Esophagus squamous epithelium (tissue), 5 donors: ENCODE measurements at places on chromosomes 6 and 20.

GRCh38 chr6:108902382-108902792 lies 54.2 kb downstream of the ARMC2 start:
- DNase-seq, result no peak

DNA sequence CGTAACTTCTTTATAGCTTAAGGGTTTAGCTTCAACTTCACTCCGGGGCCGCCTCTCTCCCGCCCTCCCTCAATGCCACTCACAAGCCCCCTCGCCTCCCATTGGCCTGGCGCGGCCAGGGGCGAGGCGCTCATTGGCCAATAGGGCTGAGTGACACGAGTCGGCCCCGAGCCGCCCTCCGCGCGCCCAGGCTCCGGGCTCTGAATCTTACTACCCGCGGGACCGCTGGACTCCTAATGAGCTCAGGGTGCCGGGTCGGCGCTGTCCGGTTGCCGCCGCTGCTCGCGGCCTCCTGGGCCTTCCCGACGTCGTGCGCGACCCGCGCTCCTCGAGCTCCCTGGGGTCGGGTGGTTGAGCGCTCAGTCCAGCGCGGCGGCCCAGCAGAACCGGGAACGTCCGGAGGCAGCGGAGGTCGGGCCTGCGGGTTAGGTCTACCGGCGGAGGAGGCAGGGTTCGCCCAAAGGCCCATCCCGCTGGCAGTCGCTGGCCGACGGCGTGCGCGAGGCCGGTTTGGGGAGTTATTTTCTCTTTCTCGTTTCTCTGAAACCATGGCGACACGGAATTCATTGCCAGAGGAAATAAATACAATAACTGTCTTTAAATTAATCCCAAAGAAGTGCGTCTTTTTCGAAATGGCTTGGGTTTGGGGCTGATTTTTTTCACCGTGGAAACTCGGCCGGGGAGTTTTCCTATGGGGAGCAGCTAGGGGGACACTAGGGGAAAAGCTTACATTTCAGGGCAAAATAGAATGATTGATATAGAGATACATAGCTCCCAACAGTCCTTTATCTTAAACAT lies at the start of gene SIM1:
TSS of gene SIM1 (minus strand) at position 19 of the 798 bp plus-strand sequence. CDS start 1,453 bp downstream, outside the sequence.
- DNase-seq, result no peak

GRCh38 chr6:113172531-113172966 lies 684.6 kb upstream of the MARCKS start:
- no peak for DNase-seq

GRCh38 chr6:21856844-21857243 lies 263.3 kb downstream of the SOX4 start:
- DNase-seq, result no peak

GRCh38 chr6:155782739-155783459 lies 327.3 kb upstream of the NOX3 start:
- DNase-seq, result no peak

- DNase-seq, result no peak
These were observed 8.9 kb downstream of the PNISR start for GRCh38 chr6:99416226-99416625.

DNA sequence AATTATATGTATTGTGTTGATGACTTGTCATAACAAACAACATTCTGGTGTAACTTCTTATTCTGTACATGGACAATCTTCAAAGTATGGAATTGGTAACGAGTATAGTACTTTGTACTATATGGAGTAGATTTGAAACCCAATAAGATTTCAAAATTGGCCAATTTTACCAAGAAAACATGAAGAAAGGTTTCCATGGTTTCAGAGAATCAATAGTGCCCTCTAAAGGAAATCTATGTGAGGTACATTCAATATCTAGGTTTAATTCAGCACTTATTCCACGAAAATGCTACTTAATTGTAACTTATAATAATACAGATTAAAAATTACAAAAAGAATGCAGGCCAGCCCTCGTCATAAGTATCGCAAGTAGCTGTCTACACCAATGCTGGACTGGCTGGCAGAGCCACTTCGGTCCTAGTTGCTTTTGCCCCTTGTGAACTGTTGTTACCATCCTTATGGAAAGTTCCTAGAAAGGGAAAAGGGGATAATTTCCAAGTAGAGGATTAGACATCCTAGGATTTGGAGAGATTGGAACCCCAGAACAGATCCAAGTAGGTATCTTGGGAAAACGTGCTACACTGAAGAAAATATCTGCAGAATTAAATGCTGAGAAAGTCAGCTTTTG lies 70.9 kb downstream of the LCA5 start:
- DNase-seq, result no peak

DNA sequence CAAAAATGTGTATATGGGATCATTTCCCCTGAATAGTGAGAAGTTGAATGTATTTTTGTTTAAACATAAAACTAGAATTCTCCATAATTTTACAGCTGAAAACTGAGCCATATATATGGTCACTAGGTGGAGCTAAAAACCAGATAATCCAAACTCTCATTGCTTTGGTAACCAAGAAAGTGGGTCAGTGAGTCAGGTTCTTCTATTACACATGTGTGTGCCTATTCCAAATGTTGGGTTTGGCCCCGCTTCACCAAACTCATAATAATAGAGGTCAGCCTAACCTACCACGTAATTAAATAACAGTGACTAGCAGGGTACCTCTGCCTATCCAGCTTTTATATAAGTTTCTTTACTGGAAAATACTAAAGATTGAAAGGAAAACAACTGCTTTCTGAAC lies 19.3 kb upstream of the RNGTT start:
- no peak for DNase-seq

- DNase-seq, result no peak
These were observed 121.3 kb downstream of the BMP7 start for GRCh38 chr20:57145089-57145631.

- no peak for DNase-seq
These were observed 265.4 kb downstream of the THBS2 start for GRCh38 chr6:168988280-168988679.

- no peak for DNase-seq
These were observed 63.0 kb upstream of the NCOA3 start for GRCh38 chr20:47438464-47439381.

- DNase-seq, result no peak
These were observed 15.1 kb downstream of the BRD2 start for GRCh38 chr6:32983493-32983848.

DNA sequence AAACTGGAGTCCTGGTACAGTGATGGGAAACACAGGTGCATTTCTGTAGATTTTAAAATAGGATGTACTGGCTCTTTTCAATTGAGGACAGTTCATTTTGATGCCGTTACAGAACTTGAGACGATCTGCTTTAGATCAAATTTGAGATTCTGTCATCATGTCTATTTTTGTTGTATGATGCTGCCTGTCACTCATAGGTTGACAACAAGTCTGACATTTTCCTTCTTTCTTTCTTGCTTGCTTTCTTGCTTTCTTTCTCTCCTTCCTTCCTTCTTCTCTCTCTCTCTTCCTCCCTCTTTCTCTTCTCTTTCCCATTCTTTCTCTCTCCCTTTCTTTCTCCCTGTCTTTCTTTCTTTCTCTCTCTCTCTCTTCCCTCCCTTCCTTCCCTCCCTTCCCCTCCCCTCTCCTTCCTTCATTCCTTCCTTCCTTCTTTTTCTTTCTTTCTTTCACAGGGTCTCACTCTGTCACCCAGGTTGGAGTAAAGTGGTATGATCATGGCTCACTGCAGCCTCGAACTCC lies 152.6 kb upstream of the SGK1 start:
- DNase-seq, result no peak

DNA sequence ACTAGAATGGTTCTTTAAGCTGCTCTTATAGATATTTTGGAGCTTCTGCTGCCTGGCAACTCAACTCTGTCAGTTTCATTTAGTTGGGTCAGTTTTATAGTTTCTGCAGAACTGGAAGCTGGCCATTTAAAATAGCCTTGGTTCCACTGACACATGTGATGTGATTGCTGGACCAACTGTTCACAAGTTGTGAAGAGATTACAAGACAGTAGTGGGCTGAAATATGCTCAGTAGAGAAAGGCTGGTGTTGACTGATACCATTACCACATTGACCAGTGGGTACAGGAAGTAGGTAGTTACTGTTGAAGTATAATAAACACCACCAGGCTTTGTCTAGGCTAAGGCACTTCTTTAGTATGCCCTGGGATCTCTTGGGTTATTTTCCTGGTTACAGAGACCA lies 39.0 kb downstream of the BCKDHB start:
- DNase-seq, result no peak

GRCh38 chr20:20188647-20189046 lies 136.3 kb downstream of the CFAP61 start:
- DNase-seq, result no peak

GRCh38 chr6:93721386-93722048 lies 302.2 kb upstream of the EPHA7 start:
- no peak for DNase-seq

DNA sequence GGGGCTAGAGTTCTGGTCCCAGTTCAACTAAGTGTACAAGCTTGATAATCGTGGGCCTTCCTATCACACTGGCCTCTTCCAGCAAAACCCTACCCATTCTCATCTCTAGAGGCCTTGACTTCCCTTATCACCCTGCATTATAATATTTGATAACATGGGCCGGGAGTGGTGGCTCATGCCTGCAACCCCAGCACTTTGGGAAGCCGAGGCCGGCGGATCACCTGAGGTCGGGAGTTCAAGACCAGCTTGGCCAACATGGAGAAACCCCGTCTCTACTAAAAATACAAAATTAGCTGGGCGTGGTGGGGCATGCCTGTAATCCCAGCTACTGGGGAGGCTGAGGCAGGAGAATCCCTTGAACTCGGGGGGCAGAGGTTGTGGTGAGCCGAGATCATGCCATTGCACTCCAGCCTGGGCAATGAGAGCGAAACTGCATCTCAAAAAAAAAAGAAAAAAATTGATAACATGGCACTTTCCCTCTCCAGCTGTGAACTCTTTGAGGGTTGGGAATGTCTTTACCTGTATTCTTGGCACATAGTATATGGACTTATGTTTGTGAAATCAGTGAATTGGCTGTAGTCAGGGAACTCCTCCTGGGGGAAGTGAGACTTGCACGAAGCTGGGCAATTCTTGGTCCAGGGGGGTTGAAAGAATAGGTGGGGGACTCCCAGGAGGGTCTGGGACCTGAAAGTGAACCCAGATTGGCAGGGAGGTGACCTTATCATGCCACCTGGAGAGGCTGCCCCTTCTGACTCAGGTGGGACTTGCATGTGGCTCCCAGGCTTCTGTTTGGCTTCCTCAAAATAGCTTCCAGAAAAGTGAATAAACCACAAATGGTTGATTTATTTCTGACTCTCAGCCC lies 915 bp upstream of the C6orf47 start:
- DNase-seq, result no peak

DNA sequence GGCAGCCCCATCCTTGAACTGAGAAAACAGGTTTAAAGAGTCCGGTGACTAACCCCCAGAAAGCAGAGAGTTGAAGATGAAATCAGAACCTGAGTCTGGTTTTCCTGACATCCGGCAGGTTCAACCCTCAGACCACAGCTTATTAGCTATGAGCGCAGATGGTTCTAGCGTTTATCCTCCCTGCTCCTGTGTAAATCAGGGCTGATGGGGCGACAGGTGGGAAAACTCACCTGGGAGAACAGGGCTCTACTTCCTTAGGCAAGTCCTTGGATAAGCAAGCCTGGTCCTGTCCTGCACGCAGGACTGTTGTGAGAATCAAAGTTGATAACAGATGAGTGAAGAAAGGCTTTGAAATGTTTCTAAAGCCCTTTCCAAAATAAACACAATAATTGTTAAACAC lies 31.4 kb downstream of the GHRH start:
- no peak for DNase-seq

DNA sequence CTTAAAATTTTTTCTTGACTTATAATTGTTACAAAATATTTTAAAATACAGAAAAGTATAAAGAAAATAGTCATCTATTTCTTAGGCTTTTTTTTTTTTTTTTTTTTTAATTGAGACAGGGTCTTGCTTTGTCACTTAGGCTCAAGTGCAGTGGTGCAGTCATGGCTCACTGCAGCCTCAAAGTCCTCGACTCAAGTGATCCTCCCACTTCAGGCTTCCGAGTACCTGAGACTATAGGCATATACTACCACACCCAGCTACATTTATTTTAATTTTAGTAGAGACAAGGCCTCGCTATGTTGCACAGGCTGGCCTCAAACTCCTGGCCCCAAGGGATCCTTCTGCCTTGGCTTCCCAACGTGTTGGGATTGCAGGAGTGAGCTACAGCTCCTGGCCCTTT lies 5.3 kb upstream of the ACAT2 start:
- no peak for DNase-seq

DNA sequence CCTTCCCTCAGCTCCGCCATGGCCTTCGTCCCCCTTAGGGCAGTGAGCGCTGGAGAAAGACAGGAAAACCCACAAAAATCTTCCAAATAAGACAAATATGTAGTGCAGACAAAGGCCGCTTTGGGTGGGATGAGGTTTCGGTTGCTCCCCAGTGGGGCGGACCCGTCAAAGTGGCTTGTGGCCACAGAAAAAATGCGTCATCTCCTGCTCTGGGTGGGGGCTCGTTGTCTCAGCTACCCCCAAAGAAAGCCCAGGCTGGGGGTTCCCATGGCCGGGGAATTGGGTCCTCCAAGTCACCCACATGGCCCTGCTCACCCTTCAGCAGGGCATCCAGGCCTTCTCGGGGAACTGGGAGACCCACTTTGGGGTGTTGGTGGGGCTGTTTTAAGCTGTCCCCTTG lies 21.9 kb upstream of the SCUBE3 start:
- no peak for DNase-seq

DNA sequence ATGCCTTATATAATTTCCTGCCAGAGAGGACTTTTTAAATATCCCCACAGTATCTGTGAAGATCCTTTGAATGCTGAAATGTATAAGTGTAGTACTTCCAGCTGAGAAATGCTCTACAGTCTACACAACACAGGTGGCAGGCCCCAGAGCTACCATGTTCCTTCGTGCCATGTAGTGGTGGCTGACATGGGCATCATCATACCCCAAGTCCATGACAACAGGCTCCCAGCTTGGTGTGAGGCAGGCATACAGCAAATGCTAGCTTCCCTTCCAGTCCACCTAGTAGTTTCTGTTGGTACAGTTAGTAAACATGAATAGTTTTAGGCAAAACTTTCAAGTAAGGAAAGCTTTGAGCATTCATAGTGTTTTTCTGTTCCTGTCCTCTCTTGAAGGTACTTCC lies 61.2 kb upstream of the EMILIN3 start:
- no peak for DNase-seq

- no peak for DNase-seq
These were observed 76.0 kb downstream of the AIG1 start for GRCh38 chr6:143136647-143137046.

- no peak for DNase-seq
These were observed 342.4 kb upstream of the PLCB4 start for GRCh38 chr20:8726460-8726859.

- no peak for DNase-seq
These were observed 130.2 kb upstream of the SYNDIG1 start for GRCh38 chr20:24339210-24339641.
